ENCODE measurements at places on chromosomes 2 and 18. TPM values are rescaled to one million over a fixed set of nuclear protein-coding genes. Genes with fewer than 3 reads are reported as not detected.

DNA sequence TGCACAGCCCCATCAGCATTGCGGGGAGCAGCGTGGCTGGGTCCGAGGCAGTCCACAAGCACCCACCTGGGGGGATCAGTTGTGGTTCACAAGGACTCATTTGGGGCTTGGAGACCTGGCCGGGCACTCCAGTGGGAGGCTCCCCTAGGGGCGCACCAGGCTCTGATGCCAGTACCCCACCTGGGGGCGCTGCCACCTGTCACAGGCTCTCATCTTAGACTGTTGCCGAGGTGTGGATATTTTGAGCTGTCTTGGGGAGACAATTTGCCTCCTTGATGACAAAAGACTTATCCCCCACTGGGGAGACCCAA lies 3.0 kb downstream of the ADRA2B start:
- DNase-seq: no peak

- no peak for DNase-seq
Observed at GRCh38 chr2:108594982-108595464, 60.8 kb downstream of the LIMS1 start.

CD8A gene
- 3.2 TPM for total RNA-seq

- no peak for DNase-seq
Observed at GRCh38 chr18:63532471-63532870, 9.7 kb upstream of the SERPINB12 start.

DNA sequence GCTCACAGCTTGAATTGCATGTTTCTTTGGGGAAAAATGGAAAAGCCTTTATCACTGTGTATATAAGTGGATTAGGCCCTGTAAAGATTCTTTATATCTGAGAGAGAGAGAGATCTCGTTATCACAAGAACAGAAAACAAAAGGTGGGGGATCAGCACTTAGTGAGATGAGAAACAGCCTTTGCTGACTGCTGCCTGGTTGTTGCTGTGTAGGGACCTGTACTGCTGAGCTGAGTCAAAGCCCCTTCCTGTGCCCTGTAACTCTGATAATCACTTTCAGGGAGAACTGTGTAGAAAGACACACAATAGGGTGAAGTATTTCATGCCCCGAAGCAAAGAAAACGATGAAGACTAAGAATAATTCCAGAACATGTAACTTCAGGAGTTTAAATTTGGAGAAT lies 30.6 kb upstream of the FAM237A start:
- no peak for DNase-seq

DNA sequence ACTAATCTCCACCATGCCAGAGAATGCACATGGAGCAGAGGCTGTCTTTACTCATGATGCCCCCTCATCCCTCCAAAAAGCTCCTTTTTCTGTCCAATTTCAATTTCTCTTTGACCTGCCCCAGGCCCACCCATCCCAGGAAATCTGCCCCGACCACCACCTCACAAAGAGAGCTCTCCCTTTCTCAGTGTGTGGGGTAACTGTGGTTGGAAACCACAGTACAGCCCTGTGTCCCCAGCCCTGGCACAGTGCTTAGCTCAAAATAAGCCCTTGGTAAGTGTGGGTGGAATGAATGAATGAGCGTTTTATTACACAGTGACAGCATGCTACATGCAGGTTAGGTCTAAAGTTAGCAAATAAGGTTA lies 43.7 kb upstream of the CAB39 start:
- no peak for DNase-seq

GRCh38 chr2:113895301-113895700 lies 5.4 kb downstream of the ACTR3 start:
- no peak for DNase-seq

SLC16A14 gene
- 1.9 TPM for total RNA-seq

DNA sequence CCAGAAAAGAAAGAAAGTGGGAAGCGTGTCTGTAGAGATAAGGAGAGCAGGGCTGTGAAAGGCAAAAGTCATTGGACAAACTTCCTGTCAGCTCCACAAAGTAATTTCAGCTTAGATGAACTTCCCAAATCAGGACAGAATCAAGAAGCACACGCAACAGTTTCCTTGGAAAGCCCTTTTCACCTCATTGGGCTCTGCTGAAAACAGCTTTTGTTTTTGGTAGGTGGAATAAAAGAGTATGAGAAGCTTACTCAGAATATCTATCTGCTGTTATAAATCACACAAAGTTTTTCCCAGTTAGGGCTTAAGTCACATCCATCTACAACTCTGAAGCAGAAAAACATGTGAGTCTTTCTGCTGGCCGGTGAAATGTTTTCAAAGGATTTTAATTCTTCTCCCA lies 42.4 kb upstream of the EFEMP1 start:
- no peak for DNase-seq

NT5C1B gene
- total RNA-seq: not detected

C2orf78 gene
- not detected for total RNA-seq

- DNase-seq: no peak
Observed at GRCh38 chr2:204628926-204629712, 83.8 kb downstream of the PARD3B start.

GRCh38 chr2:151486053-151486452 lies 76.4 kb downstream of the RIF1 start:
- DNase-seq: no peak

GRCh38 chr2:112314856-112315255 lies 39.5 kb downstream of the ZC3H6 start:
- no peak for DNase-seq

GRCh38 chr2:236823963-236824362 lies 254.3 kb downstream of the ACKR3 start:
- no peak for DNase-seq

DNA sequence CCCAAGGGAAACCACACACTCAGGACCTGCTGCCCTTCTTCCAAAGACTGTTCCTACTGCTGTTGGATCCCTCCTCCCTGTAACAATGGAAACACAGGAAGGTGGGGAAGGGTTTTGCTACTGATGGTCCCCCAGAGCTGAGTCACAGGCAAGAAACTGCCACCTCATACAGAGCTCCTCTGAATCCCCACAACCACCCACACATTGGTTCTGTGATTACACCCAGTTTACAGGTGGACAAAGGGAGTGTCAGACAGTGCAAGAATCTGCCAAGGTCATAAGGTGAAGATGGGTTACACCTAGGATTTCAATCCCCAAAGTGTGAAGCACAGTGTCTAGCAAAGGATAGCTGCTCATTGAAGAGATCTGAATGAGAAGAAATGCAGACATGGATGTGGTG lies 141.7 kb upstream of the LMAN1 start:
- no peak for DNase-seq

GRCh38 chr2:144455987-144456386 lies 63.9 kb downstream of the ZEB2 start:
- DNase-seq: no peak

DNA sequence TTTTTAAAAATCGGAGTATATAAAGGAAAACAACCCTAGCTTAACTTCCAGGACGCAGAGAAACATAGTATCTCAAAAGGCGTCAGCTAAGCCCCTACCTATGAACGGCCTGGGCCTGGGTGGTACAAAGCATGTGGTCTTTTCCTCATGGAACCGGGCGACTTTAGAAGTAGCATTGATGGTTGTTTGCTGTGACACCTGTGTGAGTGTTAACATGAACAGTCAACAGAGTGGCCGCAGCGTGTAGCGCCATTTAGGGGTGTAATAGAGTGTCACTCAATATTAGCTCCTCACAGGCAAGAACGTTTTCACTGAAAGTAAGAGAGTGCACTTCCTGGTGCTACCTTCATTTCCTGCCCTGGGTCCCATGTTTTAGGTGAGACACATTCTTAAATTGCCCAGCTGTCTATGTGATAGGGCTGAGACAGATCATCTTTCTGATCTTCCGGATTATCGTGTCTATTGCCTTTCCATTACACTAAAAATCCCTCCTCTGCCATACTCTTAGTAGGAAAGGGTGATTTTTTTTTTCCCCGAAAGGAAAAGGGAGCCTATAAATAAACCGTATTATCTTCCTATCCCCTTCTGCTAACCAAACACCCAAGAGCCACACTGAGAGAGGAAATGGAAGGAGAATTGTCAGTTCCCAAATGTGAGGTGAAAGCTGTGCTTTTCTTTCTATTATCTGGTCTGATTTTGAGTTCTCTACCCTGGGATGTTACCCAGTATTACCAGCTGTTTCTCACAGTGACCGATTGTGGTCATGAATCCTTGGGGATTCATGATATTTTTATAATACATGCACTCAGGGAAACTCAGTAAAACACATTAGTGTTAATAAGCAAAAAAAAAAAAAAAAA lies 1.3 kb downstream of the GORASP2 start:
- DNase-seq: no peak

DNA sequence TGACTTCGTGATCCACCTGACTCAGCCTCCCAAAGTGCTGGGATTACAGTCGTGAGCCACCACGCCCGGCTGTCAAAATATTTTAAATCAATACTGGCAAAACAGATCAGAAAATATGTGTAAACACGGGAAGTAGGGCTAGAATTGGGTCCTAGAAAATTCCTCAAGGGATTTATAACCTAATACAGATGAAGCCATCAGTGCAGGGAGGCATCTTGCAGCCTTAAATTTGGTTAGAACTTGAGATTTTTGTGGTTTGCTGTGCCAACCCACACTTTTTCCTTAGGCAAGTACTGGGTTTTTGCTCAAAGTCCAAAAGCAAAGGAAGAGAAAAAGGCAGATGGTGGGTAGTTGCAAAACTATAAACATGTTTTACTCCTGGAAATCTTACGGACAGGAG lies 33.7 kb upstream of the NFE2L2 start:
- no peak for DNase-seq

RTP5 gene
- not detected for total RNA-seq

CKAP2L gene
- total RNA-seq: not detected

- DNase-seq: no peak
Observed at GRCh38 chr18:56702946-56703345, 51.8 kb downstream of the WDR7 start.

GRCh38 chr2:149346272-149346671 lies 15.9 kb downstream of the LYPD6 start:
- DNase-seq: no peak

DNA sequence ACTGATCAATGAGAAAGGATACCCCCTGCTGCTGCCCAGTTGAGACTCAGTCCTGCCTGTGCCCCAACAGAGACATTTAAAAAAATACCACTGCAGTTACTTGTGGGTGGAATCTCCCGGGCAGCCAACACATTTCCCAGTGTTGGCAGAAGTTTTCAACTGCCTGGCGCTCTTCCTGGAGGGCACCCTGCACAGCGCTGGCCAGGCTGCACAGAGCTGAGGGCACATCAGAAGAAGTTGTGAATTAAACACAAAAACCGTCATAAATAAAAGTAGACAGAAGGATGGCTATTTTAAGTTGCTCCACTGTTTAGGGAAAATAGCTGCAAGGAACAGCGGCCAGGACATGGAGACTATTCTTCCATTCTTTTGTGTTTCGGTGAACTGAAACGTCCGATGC lies 110.2 kb upstream of the THOC1 start:
- no peak for DNase-seq

GRCh38 chr18:6781796-6782195 lies 52.3 kb downstream of the ARHGAP28 start:
- DNase-seq: no peak

- DNase-seq: peak; percentile 62
Observed at GRCh38 chr2:172427256-172427989, at the start of gene ITGA6. Gene ITGA6 (plus strand): TSS chr2:172427586.

REEP1 gene
- total RNA-seq: 3.8 TPM

DNA sequence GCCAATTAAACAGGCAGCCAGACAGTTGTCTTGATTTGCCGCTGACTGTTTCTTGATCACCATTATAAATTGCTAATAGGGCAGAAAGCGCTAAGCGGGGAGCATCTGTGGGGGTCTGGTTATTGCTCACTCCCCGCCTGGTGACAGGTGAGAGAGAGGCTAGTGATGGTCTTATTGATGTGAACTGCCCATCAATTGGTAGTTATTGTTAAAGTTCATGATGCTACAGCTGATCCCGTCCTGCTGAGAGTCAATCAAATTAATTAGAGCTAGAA lies 148.5 kb downstream of the LNPK start:
- DNase-seq: no peak
